ENCODE measurements at places on chromosomes 7 and 10.

DNA sequence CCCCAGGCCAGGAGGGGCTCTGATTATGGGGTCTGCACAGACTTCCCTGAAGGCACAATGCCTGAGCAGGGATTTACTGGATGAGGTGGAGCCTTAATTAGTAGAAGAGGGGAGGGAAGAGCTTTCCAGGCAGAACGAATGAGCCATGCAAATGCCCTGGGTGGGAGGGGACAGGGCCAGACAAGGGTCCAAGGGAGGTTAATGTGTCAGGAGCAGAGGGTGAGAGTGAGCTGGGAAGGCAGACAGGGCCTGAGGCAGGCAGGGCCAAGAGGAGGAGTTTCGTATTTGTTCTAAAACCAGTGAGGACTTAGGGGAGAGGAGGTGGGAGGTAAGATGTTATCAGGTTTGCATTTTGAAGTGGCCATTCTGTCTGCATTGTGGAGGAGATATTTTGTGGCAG is 65.3 kb downstream of the NPY start:
- DNase-seq: no peak

DNA sequence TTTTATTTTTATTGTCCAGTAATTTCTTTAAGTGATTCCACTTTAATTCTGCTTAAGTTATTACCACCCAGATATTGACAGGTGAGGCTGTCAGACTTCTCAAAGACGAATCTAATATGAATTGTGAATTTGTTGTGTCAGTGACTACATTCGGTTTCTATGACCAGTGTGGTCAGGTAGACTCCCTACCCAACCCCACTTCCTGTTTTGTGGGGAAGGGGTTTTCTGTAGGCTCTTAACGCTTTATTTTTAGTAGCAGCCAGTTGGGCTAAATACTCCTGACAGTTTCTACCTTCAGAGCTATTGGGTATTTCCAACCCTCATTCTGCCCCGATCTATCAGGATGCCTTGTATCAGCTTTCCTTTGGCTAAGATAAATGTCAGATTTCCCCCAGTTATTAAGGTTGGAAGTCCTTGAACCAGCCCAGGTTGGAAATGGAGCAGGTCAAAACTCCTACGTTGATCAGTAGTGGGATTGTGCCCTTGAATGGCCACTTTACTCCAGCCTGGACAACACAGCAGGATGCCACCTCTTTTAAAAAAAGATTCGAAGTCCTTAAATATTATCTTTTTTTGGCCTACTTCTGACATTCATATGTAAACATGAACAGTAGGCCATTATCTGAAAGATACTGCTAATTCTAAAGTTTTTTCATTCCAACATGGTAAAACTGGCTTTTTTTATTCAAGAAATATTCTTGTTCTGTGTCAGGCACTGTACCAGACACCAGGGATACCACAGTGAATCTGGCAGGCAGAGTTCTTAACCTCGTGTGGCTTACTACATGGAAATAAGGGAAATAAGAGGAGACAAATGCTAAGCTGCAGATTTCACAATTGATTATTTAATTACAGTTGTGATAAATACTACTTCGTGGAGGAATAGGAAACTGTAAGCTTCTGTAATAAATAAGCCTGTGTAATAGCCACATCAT is 133.3 kb upstream of the SAMD8 start:
- no peak for DNase-seq

GRCh38 chr10:123574109-123574698 is 92.0 kb upstream of the GPR26 start:
- no peak for DNase-seq

- no peak for DNase-seq
Observed at GRCh38 chr10:119355930-119356329, 148.6 kb downstream of the GRK5 start.

DNA sequence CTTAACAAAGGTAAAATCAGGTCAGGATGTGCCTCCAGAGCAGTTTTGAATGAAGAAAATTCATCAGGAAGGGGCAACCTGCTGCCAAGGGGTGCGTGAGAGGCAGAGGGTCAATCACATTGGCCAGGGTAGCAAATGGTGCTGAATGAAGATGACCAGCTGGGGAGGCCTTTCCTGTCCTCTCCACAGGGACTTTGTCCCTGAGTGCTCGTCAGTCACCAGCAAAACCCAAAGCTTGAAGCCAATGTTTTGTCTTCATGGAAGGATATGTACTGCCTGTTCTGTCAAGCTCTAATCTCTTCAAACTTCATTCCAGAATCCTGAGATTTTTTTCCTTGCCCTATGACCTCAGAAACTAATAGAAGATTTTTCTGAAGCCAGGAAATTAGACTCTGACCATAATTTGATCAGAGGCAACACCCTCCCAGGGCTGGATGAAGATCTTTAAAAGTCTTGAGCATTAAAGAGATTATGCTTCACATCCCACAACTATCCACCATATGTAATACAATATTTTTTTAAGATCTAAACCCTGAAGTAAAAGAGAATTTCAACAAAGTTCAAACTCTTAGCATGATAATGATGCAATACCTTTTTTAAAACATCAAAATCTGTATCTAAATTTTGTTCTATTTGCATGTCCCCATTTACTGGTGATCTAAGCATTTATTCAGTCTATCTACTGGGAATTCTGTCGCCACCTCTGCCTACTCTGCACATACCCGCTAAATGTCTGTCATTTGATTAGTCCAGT is 243.0 kb downstream of the SNX13 start:
- no peak for DNase-seq

DNA sequence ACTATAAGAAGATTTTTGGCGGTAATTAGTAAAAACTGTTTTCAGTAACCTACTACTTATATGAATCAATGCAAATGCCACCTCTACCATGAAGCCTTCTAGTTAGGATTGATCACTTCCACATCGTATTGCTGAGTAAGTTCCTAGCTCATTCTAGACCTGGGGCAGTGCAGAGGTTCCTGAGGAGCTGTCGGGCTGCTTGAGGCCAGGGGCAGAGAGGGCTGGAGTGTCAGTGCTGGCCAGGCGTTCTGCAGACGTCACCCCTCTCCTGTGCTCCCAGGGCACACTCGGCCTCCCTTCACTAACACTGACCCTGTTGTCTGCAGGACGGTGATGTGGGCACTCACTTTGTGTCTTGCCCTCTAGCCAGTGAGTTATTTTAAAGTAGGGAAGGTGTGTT is 275.7 kb downstream of the CELF2 start:
- DNase-seq: no peak

DNA sequence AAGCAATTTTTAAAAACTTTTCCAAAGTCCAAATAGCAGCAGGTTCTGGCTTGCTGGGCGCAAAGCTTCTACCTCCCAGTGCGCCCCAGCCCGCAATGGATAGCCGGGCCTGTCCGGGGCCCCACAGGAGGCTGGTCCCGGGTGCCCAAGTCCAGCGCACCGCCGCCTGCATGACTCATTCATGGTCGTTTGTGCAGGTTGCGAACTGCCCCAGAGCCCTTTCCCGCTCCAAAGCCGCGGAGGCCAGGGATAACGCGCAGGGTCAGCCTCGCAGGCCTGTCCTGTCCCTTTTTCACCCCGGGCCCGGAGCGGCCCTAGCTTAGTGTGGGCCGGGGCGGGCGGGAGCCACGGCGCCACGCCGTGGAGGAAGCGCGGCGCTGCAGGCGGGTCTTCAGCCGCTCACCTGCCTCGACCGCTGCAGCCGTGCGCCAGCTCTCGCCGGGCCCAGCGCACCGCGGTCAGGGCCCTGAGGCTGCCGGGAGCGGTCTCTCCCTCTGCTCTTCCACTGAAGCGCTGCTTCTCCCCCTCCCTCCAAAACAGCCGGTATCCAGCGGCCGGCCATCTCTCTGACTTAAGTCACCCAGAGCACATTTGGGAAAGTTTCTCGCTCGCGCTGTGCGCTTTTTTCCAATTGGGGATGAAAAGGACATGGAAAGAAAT is 1.7 kb upstream of the EGR2 start:
- peak; percentile 97 for DNase-seq

- DNase-seq: no peak
Observed at GRCh38 chr10:5776881-5777197, 36.4 kb downstream of the GDI2 start.

- no peak for DNase-seq
Observed at GRCh38 chr10:48610585-48611093, 5.8 kb upstream of the ARHGAP22 start.

DNA sequence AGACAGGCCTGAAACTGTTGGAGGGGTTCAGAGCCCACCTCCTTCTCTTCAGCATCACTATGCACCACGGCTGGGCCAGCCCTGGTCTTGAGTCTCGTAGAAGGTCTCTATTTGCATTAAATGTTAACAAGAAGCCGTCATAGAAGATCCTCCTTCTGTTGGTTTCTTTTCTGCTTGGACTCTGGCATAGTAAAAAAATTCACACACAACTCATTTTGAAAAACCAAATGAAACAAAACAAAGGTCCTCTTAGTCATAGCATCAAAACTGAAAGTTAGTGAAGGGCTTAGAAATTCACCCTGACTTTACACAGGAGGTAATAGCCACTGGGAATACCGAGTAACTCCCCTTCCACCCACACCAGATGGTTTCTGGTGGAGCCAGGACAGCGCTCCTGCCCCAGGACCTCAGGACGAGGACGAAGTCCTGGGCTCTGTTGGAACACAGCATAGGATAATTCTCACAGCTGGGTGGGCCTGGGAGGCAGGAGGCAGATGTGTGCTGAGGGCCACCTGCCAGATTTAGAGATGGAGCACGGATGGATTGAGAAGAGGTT is 248.4 kb upstream of the KLF6 start:
- DNase-seq: no peak

- no peak for DNase-seq
Observed at GRCh38 chr10:48999346-48999745, 59.7 kb upstream of the LRRC18 start.

- DNase-seq: no peak
Observed at GRCh38 chr7:142671506-142671905, 77.8 kb upstream of the PRSS1 start.

GRCh38 chr7:120829487-120829886 is 28.5 kb downstream of the TSPAN12 start:
- DNase-seq: no peak

- DNase-seq: no peak
Observed at GRCh38 chr7:51301806-51302205, 14.8 kb downstream of the COBL start.

DNA sequence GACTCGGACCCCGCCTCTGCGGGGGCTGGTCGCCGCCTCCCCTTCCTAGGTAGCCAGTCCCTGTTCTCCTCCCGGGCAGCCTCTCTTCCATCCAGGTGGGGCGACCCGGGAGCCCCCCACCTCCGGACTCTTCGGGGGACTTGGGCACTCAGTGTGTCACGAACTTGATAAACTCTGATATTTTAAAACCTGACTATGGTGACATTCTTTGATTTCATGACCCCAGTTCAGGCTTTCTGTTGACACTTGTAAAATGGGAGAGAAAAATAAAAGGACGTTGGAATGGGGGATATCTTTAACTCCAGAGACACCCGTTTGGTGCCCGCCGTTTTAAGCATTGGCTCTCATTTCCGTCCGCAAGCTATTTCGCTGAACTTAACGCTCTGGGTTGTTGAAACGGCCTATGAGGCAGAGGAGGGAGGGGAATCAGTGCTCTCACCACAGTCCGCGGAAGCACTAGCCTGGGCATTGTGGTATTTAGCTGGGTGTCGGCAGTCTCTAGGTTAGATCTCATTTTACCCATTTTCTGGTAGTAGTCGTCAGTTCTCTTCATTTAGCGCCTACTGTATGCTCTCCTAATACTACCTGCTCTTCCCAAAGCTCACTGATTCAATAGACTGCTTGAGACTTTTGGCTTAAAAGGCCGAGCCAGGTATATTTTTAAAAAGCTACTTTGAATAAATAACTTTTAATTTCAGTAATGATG is 738 bp downstream of the VPS26A start:
- peak; percentile 27 for DNase-seq

DNA sequence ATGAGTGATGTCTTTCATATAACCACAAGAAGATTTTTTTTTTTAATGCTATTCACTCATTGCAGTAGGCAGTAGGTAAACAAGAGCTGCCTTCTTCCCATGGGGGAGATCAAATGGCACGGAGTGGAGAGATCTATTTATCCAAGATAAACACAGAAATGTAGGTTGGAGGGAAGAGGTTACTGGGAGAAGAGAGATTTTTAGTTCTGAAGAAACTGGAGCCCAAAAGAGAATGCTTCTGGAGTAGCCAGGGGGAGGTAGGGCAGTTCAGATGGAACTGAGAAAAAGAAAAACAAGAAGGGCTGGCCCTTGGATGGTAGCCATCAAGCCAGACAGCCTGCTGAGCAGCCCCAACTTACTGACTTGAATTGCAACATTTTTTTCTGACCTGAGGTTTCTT is 270.1 kb upstream of the TPK1 start:
- no peak for DNase-seq

GRCh38 chr7:34240417-34240816 is 335.1 kb downstream of the BMPER start:
- DNase-seq: no peak

- no peak for DNase-seq
Observed at GRCh38 chr7:25771491-25771890, 380.5 kb upstream of the NFE2L3 start.

- DNase-seq: no peak
Observed at GRCh38 chr10:63363951-63364350, 101.8 kb downstream of the JMJD1C start.

- no peak for DNase-seq
Observed at GRCh38 chr10:91007655-91008054, 86.8 kb upstream of the ANKRD1 start.

- DNase-seq: no peak
Observed at GRCh38 chr7:136009488-136010079, 32.4 kb upstream of the MTPN start.

DNA sequence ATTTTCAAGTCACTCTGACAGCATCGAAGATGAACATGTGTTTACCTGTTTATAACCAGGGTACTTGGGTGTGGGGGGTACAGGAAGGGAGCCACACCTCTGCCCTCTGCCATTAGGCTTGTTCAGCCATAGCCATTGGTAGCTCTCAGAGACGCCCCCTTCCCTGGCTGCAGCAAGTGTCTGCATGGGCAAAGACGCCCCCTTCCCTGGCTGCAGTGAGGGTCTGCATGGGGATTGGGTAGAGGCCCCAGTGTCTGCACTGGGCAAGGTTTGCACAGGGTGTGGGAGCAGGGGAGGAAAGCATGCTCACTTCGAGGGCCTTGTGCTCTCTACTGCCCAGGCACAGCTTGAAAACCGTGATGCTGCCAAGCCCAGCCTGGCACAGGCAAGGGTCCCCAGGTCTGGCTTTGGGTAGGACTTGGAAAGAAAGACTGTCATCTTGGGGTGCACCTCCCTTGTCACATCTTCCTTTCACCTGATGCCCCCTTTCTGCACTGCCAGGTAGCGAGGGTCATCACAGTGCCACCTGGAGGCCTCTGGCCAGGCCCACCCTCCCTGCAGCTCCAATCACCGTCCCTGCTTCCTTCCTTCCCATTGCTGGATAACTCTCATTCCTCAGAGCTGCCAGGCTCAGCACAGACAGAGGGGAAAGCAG is 3.7 kb downstream of the TMEM225B start:
- DNase-seq: no peak

- DNase-seq: no peak
Observed at GRCh38 chr10:14688606-14689005, 86.1 kb downstream of the FAM107B start.

GRCh38 chr7:129865925-129866201 is 86.9 kb downstream of the UBE2H start:
- no peak for DNase-seq

- no peak for DNase-seq
Observed at GRCh38 chr7:123999703-124000102, 33.2 kb downstream of the TMEM229A start.

GRCh38 chr10:119801998-119802538 is 70.6 kb downstream of the MCMBP start:
- DNase-seq: no peak
